ENCODE measurements at places on chromosomes 12 and 14.

GRCh38 chr14:104509673-104510072, 69.9 kb upstream of the C14orf180 start:
- no peaks in the 10 kb centered on the region for H3K36me3 ChIP-seq
- peaks cover 10% of the 10 kb centered on the region for H3K27me3 ChIP-seq
- H3K27ac ChIP-seq: no peak overlapping the region
- no peaks in the 10 kb centered on the region for H3K4me1 ChIP-seq
- no peak overlapping the region for H3K4me3 ChIP-seq

GRCh38 chr12:32025906-32026305, 66.7 kb downstream of the RESF1 start:
- peak overlapping the region; percentile 77 for H3K27ac ChIP-seq
- H3K4me3 ChIP-seq: peak overlapping the region; percentile 47
- no peaks in the 10 kb centered on the region for H3K36me3 ChIP-seq
- ATAC-seq: peak; percentile 99
- no peaks in the 10 kb centered on the region for H3K27me3 ChIP-seq
- peaks cover 14% of the 10 kb centered on the region for H3K4me1 ChIP-seq

GRCh38 chr14:104564744-104565679, 14.6 kb upstream of the C14orf180 start:
- no peak for ATAC-seq
- no peak overlapping the region for H3K27ac ChIP-seq
- H3K36me3 ChIP-seq: no peaks in the 10 kb centered on the region
- no peaks in the 10 kb centered on the region for H3K4me1 ChIP-seq
- H3K27me3 ChIP-seq: peaks cover 12% of the 10 kb centered on the region

GRCh38 chr12:70983692-70984091, 63.2 kb upstream of the PTPRR start:
- no peaks in the 10 kb centered on the region for H3K4me1 ChIP-seq
- H3K27me3 ChIP-seq: no peaks in the 10 kb centered on the region

GRCh38 chr12:40157336-40157735, 51.5 kb upstream of the SLC2A13 start:
- H3K27ac ChIP-seq: no peak overlapping the region
- no peaks in the 10 kb centered on the region for H3K36me3 ChIP-seq
- no peaks in the 10 kb centered on the region for H3K4me1 ChIP-seq
- peaks cover 3% of the 10 kb centered on the region for H3K27me3 ChIP-seq
- ATAC-seq: no peak

DNA sequence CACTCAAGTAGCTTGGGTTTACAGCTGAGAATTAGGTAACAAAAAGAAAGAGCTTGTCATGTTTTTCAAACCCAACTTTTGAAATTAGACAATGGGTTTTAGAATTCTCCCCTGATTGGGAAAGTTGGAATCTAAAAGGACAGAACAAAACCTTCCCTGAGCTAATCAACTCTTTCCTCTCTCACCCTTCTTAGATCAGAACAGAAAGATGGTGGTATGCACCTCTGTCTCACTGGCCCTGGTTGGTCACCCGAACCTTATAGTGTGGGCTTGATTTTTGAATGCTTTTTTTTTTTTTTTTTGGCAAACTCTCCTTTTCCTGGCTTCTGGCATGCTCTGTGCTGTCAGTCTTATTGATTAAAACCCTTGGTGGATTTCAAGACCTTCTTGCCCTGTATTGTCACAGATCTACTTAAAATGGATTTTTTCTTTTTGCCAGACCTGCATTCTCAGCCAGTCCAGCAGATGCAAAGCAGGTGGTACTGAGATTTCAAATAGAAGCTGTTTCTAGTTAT, 251.1 kb upstream of the RMST start:
- H3K36me3 ChIP-seq: no peaks in the 10 kb centered on the region
- H3K27ac ChIP-seq: no peak overlapping the region
- H3K27me3 ChIP-seq: no peaks in the 10 kb centered on the region
- H3K4me1 ChIP-seq: no peaks in the 10 kb centered on the region
- no peak overlapping the region for H3K4me3 ChIP-seq

DNA sequence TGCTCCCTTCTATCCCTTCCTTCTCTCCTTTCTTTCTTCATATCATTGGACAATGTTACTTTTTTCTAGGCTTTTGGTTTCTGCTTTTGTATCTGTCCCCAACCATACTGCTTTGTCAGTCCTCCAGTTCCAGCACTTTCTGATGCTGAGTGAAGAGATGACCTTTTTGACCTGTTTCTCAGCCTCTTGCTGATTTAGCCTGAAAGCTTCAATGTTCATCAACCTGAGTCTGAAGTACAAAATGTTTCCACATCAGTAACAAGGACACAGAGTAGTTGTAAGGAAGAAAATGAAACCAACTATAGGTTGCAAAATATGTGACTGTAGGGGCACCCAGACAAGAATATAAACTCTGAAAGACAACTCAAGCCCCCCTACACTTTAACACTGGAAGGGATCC, 25.2 kb upstream of the AKAP6 start:
- H3K27ac ChIP-seq: no peak overlapping the region
- ATAC-seq: no peak
- no peak overlapping the region for H3K4me3 ChIP-seq
- no peaks in the 10 kb centered on the region for H3K4me1 ChIP-seq
- H3K36me3 ChIP-seq: no peaks in the 10 kb centered on the region

DNA sequence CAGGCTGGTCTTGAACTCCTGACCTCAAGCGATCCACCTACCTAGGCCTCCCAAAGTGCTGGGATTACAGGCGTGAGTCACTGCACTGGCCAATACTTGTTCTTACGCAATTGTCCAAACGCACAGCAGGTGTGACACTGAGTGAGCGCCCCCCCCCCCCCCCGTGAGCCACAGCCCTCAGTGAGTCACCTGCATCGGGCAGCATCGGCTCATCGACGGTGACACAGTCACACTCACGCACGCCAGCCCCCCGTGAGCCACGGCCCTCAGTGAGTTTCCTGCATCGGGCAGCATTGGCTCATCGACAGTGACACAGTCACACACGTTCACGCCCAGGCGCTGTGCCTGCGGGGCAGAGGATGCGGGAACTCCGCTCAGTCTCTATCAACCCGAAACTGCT, 42.5 kb downstream of the GALNT9 start:
- H3K4me1 ChIP-seq: no peaks in the 10 kb centered on the region
- H3K4me3 ChIP-seq: no peak overlapping the region
- no peak for ATAC-seq
- no peak overlapping the region for H3K27ac ChIP-seq
- peaks cover 9% of the 10 kb centered on the region for H3K27me3 ChIP-seq

DNA sequence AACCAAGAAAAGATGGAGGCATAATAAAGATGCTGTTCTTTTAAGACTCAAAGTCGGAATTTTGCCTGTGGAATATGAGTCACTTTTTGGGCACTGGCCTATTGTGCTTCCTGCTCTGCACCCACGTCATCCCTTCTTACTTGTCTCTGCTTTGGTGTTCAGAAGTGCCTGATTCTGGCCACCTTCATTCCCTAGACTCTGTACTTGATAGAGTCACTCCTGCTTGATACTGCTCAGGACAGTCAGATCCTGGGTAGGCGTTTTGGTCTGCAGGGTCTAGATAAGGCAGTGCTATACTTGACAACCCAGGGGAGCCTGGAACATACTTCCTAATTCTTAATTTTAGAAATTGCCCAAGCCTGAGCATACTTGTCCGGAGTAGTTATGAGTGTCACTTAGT, 1.9 kb downstream of the LRRK2 start:
- H3K27me3 ChIP-seq: peaks cover 6% of the 10 kb centered on the region
- ATAC-seq: no peak

- no peaks in the 10 kb centered on the region for H3K27me3 ChIP-seq
- H3K27ac ChIP-seq: no peak overlapping the region
- H3K36me3 ChIP-seq: no peaks in the 10 kb centered on the region
- ATAC-seq: no peak
Measured at GRCh38 chr14:58553959-58554358, 83.8 kb upstream of the DACT1 start.

DNA sequence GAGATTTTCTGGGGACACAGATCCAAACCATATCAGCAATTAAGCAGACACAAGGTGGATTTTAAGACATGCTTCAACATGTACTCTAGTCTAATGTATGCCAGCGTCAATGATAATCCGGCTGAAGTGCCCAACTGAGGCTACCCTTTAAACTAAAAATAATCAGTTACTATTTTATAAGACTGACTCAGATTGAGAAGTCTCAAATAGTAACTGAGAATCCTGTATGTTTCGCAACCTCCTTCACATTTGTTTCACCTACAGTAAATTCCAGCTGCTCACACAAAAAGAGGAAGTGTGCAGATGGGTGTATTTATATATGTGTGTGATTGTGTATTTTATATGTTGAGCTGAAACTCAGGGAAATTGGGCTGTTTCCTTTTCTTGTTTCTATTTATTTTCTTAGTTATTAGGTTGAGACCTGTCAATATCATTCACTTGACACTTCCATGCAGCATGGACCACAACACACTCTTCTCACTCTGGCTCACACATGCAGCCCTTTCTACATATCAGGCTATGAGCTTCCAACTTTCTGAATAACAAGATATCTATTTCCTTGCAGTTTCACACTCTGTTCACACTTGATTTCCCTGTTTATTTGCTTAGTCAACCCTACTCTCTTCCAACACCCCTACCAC, 1224.9 kb upstream of the TMEM132C start:
- no peaks in the 10 kb centered on the region for H3K4me1 ChIP-seq
- no peak overlapping the region for H3K4me3 ChIP-seq
- H3K36me3 ChIP-seq: no peaks in the 10 kb centered on the region

Measured in activated T-helper 17 cell treated with anti-CD3 and anti-CD28 coated beads, Interleukin-2, amount 50 U/mL, for 72 hours (primary cell).